Activated naive CD8-positive, alpha-beta T cell treated with anti-CD3 and anti-CD28 coated beads for 36 hours (primary cell): ENCODE measurements at places on chromosomes 5 and 9.

- no peak for DNase-seq
Observed at GRCh38 chr5:143217065-143217803, 186.3 kb downstream of the NR3C1 start.

DNA sequence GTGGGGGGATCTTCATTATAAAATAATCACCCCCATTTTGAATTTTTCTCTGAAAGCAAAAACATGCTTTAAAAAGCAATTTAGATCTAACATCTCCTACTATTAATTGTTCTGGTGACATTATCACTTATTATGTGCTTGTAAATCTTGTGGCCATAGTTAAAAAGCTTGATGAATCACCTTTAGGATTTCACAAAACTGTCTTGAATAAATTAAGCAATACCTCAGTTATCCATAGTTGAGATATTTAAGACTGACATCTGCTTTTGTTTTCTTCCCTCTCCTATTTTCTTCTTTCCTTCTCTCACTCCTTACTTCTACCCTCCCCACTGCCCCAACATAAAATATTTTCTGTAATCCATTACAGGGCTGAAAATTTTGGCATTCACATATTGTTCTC, 84.8 kb downstream of the SLC1A3 start:
- DNase-seq = no peak

- DNase-seq = no peak
Observed at GRCh38 chr9:88657893-88658292, 122.9 kb downstream of the NXNL2 start.

GRCh38 chr5:162573758-162574157, 506.2 kb downstream of the GABRG2 start:
- DNase-seq = no peak

DNA sequence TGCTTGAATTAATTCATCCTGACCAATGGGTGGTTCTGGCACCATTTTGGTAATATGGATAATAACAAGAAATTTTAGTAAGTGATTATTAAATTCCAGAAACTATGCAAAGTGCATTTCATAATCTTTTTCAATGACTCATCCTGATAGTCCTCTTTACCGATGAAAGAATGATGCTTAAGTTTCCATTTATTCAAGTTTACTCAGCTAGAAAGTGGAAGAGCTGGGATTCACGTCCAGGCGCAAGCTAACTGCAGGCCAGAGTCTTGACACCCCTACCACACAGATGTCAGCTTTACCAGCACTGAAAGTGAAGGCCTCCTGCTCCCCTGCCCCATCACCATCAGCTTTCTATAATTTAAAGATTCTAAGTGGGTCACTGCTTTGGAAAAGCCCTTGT, 493.5 kb upstream of the WWC1 start:
- no peak for DNase-seq

GRCh38 chr5:137880313-137880712, 8.9 kb upstream of the PKD2L2 start:
- DNase-seq = no peak

DNA sequence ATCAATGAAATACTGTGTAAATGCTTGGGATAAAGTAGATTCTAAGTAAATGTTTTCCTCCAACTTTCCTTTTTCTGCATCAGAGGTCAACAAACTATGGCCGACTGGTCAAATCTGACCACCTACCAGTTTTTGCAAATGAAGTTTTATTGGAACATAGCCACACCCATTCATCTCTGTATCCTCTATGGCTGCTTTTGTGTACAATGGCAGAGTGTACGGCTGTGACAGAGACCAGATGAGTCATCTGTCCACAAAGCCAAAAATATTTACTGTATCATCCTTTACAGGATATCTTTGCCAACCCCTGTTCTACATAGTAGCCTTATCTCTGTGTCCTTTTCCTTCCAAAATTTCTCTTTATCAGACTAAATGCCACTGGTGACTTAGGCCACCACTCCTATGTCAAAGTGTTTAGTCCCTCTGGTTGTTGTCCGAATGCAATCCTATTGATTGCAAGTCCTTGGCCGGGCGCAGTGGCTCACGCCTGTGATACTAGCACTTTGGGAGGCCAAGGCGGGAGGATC, 218.4 kb upstream of the KLF4 start:
- DNase-seq = no peak

GRCh38 chr5:95027151-95027721, 257.7 kb downstream of the MCTP1 start:
- no peak for DNase-seq

DNA sequence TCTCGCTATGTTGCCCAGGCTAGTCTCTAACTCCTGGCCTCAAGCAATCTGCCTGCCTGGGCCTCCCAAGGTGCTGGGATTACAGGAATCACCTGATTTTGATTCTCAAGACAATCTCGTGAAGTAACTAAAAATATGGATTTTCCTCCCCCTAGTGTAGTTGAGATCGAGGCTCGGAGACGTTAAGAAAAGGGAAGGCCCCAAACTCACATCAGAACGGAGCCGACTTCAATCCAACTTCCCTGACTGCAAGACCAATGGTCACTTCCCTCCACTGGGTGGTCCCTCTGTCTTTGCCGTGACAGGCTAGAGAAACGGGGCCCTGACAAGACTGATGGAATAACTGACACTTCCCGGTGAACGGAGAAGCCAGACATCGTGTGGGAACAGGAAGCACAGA, 28.3 kb downstream of the BARHL1 start:
- DNase-seq = no peak

GRCh38 chr9:37338218-37338617, 84.3 kb upstream of the GRHPR start:
- no peak for DNase-seq

DNA sequence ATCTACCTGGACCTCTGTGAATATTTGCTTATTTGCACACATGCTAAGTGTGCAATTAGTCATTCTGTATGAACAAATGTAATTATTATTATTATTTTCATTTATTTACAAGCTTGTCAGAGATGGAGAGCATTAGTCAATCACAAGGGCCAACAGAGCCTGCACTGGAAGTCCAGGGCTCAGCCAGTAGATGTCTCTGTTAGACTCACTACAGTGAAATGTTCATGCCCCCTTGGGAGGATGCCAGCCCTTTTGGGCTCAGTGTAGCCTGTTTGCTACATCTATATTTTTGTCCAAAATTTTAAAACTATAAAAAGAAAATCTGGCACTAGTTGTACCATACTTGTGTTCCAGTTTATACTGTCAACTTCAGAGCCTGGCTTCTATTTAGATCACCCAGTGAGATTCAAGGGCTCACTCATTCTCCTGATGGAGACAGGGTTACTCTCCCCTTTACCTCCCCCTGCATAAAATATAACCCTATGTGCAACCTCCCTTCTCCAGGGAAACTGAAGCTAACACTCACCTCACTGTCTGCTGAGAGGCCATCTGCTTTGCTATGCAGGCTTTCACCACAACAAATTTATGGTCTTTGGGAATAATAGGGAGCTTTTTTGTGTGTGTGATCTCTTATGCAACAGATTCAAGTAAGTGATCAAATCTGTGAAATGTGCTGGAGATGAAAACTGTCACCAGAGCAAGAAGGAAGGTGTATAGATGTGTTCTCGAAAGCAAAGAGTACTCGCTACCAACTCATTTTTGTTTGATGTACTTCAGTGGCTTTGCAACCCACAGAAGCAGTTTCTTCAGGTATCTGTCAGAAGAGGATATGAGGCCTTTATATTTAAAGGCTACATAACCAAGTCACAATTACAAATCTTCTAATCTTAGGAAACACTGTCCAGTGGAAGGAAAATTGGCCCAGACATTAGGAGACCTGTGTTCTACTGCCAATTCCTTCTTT, 99.9 kb upstream of the TLE4 start:
- DNase-seq = peak; percentile 8

GRCh38 chr5:4977416-4978110, 162.6 kb upstream of the ADAMTS16 start:
- DNase-seq = no peak
